ENCODE measurements at places on chromosomes 16 and 17. TPM values are rescaled to one million over a fixed set of nuclear protein-coding genes. Genes with fewer than 3 reads are reported as not detected.

Gene YPEL2
- total RNA-seq, result 44.9 TPM

Gene C16orf96
- 0.36 TPM for total RNA-seq

Gene GDPD1
- total RNA-seq, result 3.3 TPM

Gene QRICH2
- 1.2 TPM for total RNA-seq

Gene CCL2
- 372 TPM for total RNA-seq

Gene CXCL16
- total RNA-seq, result 19.1 TPM

Gene ZNF598
- total RNA-seq, result 27.9 TPM

Gene SEPTIN1
- total RNA-seq, result 2.5 TPM

Gene CDRT4
- 1.3 TPM for total RNA-seq

Gene MT1A
- 1,854 TPM for total RNA-seq

Gene SSTR5
- not detected for total RNA-seq

Gene GAST
- not detected for total RNA-seq

Gene P2RX1
- total RNA-seq, result 4.7 TPM

DNA sequence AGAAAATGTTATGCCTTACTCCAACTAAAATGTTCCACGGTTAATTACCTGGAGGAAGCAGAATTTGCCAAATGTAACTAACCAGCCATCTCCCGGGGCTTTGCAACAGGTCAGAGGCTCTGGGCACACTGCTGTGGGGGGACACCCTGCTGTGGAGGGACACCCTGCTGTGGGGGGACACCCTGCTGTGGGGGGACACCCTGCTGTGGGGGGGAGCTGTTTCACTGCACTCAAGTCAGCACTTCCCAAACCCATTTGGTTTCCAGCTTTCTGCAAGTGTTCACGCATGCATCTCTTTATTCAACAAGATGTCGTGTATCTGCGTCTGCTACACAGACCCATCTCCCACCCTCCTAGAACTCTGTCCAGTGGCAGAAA, 239.5 kb downstream of the C16orf95 start:
- DNase-seq, result no peak

GRCh38 chr17:34525651-34526050, 53.7 kb upstream of the TMEM132E start:
- no peak for DNase-seq

DNA sequence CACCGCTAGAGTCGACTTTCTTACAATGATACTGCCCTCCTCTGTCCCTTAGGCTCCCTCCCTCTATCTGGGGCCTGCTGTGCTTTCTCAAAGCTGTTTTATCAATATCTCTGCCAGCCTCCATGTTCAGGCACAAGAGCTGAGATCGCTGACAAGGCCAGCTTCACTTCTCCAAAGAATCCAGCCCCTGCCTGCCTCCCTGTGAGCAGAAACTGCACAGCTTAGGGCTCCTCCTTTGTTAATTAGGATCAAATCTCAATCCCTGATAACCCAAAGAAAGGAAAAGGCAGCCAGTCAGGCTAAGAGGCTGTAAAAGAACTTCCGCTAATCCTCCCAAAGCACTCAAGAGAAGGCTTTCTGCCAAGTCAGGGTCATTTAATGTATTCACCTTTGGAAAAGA, 616.0 kb upstream of the CDH11 start:
- DNase-seq, result no peak

DNA sequence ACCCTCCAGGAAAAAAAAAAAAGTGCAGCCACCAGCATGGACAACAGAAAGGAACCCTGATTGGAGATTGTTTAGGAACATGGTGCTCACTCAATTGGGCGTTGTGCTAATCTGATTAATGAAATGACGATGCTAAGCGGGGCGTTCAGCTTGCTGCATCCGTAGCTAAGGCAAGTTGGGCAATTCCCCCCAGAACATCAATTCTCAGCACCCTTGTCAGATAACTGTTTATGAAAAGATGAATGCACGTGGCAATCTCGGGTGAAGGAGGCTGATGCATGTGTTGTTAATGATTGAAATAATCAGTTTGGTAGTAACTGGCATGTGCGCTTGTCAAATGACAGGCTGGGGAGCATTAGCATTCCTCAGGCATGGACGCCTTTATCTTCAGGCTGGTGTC, 57.0 kb downstream of the HS3ST3A1 start:
- DNase-seq, result no peak

DNA sequence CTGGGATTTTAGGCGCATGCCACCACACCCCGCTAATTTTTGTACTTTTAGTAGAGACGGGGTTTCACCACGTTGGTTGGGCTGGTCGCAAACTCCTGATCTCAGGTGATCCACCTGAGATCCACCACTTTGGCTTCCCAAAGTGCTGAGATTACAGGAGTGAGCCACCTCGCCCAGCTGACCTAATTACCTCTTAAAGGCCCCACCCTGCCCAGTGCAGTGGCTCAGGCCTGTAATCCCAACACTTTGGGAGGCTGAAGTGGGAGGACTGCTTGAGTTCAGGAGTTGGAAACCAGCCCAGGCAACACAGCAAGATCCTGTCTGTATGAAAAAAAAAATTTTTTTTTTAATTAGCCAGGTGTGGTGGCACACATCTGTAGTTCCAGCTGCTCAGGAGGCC, 2.9 kb upstream of the COASY start:
- no peak for DNase-seq

GRCh38 chr16:73172973-73173709, 125.2 kb upstream of the ZFHX3 start:
- no peak for DNase-seq

DNA sequence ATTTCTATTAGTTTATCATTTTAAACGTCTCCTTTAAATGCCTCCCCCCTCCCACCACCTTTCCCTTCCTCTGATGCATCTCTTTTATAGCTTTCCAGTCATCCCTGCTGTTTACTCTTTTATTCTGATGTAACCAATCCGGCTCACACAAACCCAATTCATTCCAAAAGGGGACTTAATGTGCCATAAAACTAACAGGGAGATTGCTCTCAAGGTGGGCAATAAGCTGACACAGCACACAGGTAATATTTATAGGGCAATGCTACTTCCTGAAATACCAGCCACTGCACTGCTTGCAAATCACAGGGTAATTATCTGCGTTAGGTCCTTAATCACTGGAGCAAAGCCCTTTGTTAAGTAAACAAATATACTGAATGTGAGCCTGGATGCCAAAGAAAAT, 23.3 kb upstream of the CA10 start:
- DNase-seq, result no peak

DNA sequence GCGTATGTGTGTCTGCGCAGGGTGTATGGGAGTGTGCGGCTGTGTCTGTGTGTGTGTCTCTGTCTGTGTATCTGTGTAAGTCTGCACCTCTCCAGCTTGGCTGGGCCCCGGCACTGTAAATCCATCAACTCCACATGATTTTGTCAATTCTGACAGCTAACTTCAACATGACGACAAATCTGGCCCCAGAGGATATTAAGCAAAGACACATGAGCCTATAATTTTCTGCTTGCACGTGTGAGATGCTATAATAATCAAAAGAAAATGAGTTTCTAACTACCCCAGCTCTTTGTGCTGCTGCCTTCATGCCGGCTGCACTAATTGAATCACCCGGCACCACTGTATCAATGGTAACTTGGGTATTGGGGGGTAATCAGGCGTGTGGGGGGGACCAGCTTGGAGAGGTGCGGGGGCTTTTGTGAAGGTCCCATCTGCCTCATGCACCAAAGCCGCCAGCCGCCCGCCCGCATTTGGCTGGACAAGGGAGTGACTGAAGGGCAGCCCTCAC, 57.6 kb upstream of the LHX1 start:
- DNase-seq, result no peak

- DNase-seq, result no peak
These were observed 13.8 kb downstream of the CLUAP1 start for GRCh38 chr16:3514621-3515020.

DNA sequence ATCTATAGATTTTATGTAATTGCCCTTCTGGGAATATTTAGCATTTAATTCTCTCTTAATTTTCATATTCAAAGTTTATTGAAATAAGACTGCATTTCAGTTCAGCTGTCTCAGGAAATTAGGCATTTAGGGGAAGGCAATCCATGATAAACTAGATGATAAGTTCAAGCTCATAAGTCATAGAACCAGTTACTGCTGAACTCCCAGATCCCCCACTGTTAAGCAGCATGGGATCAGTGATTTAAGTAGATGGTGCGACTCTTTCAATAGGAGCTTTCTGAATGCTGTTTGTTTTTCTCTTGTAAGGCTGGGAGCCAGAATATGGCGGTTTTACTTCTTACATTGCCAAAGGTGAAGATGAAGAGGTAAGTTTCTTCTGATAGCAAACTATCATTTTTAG, 23.8 kb downstream of the OGFOD1 start:
- no peak for DNase-seq

GRCh38 chr16:67055712-67056487, 27.0 kb downstream of the CBFB start:
- no peak for DNase-seq

DNA sequence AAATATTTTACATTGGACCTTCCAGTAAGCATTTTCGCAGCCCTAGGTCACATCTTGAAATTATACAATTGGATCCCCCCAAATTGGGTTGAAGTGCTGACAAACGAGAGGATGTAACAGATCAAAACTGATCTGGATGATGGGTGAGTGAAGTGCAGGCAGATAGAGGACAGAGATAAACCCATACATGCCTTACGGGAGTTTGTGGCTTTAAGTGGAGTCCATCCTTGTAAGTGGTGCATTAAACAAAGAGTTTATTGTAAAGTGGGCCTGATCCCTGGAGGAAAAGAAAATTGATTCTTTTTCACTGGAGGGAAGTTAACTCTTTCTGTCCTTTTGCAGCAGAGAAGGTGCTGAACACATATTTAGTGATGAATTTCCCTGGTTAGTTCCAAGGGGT, 39.0 kb upstream of the KCNJ2 start:
- DNase-seq, result no peak

- DNase-seq, result no peak
These were observed 145.8 kb downstream of the SPACA3 start for GRCh38 chr17:33137426-33137825.

- DNase-seq, result no peak
These were observed 12.4 kb downstream of the MPO start for GRCh38 chr17:58268326-58268725.

DNA sequence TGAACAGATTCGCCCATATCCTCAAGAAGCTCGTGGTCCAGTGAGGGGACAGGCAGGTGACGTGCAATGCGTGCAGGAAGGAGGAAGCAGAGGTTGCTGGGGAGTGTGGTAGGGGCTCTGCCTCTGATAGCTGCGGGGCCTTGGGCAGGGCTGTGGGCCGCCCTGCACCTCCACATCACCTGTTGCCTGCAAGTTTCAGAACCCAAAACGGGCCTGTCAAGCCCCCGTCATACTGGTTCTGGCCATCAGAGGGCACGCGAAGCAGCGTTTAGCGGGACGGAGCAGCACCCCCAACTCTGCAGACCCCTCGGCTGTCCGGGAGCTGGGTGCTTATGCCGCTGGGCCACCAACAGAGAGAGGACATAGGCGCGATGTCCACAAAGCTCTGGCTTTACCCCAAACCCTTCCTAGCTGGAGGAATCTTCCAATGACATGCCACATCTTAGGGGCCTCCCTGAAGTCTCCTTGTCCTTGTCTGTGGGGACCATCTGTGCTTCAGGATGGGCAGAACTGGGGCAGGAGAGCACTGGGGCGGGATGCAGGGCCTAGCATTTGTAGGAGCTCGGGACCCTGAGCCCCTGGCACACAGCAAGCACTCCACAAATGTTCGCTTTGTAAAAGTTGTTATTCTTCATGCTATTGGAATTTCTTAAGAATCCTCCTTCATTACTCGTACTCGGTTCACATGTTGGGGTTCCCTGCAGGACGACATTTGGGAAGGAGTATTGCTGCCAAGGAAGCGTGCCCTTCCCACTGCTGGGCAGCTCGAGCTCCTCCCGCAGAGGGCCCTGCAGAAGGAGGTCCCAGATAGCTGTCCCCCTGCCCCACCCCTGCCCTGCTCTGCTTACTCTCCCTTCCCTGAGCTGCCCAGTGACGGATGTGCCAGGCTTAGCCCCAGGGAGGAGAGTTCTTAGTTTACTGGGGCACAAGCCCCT, 64.3 kb downstream of the CNGB1 start:
- no peak for DNase-seq

DNA sequence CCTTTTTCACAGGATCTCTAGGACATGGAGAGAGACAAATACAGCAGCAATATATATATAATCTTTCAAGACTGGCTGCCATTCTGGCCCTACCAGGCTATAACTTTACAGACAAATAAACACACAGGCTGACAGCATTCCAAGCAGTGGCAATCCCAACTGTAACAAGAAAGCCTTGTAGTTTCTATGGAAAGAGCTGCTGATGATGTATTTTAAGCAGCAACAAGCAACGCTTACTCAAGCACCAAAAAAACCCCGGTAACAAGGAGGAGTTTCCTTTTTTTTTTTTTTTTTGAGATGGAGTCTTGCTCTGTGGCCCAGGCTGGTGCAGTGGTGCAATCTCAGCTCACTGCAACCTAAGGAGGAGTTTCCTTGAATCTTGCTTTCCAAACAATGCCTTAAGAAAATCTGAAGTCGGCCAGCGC, 23.2 kb downstream of the LSM12 start:
- DNase-seq, result no peak

GRCh38 chr16:57699899-57700298, 5.3 kb downstream of the DRC7 start:
- DNase-seq, result no peak

All from omental fat pad (tissue), 4 donors.